Dermis blood vessel endothelial cell (primary cell): ENCODE measurements at places on chromosomes 16 and 17.

GRCh38 chr17:77475016-77475976, 334.5 kb downstream of the SEC14L1 start:
- no peak for DNase-seq

GRCh38 chr16:58563775-58564174, 48.5 kb downstream of the SETD6 start:
- DNase-seq, result no peak

DNA sequence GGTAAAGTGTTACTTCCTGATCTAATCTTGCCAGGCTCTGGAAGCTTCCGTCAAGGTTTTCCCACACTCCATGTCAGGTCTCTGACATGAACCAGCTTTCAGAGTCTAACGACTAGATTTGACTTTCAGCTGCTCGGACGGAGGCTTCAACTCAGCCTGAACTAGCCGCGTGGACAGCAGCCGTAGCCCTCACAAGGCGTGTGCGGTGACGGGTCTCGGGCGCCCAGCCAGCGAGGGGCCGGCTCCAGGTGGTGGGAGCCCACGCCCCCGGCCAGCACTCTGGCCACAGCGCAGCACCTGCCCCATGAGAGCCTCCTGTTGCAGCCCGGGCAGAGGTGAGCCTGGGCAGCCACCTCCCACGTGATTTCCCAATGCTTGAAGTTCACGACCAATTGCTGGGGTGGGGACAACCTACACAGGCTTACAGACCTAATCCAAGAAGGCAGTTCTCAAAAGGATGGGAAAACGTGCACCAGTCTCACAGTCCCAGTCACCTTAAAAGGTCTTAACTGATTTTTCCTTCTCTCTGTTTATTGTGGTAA, 45.5 kb downstream of the TBC1D16 start:
- DNase-seq, result no peak

DNA sequence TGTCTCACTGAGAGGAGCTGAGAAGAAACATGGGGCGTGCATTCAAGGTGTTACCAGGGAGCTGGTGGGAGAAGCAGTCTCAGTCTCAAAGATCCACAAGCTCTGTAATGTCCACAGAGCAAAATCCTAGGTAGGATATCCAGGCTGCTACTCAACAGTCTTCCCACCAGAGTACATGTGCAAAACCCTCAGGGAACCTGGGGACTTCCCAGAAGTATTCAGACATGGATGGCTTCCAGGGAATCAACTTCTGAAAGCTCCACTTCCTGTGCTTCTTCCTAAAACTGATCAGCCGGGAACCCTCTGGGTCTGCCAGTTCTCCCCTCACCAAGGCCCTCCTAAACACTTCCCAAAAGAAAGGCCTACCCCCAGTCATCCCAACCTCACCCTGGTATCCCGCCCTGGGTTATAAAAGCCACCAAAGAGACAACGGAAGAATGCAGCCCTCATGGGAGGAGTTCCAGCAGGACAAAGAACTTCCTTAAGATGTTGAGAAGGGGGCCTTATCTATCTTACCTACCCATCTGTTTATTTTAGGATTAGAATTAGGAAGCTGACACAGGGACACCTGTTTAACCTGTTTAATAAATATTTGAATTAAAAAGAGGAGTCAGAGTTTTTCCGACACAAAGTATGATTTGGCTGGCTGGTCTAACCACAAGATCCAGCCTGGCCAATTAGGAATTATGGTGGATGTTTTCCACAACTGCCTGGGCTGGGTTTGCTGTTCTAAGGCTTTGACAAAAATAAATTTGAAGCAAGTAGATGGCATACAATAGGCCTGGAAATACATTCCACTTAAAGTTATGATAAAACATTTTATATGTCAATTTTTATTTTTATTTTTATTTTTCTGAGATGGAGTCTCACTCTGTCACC, 37.0 kb downstream of the CUEDC1 start:
- peak; percentile 40 for DNase-seq

DNA sequence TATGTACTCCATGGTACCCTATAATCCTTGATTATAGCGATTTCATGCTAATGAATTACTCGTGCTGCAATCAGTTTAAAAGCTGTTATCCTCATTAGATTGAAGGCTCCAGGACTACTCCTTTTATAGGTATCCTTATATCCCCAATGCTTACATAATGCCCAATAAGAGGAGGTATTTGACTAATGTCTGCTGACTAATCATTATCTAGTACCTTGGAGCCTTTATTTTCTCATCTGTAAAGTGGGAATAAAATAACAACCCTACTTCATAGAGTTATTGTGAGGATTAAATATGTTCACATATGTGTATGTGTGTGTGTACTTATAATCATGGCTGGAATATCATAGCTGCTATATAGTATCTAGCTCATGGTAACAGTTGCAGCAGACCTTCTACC, 1031.5 kb downstream of the CDH11 start:
- DNase-seq, result no peak

DNA sequence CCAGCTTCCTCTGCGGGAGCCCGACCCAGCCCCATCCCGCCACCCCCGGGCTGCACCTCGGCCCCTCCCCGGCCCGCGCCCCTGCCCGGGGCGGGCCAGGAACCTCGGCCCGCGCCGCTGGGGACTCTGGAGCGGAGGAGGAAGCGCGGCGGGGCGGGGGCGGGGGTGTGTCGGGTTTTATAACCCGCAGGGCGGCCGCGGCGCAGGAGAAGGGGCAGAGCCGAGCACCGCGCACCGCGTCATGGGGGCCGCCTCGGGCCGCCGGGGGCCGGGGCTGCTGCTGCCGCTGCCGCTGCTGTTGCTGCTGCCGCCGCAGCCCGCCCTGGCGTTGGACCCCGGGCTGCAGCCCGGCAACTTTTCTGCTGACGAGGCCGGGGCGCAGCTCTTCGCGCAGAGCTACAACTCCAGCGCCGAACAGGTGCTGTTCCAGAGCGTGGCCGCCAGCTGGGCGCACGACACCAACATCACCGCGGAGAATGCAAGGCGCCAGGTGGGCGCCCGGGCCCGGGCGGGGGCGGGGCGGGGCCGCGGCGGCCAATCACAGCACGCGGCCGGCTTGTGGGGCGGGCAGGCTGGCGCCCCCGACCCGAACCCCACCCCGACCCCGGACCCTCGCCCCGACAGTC, at the start of gene ACE:
Gene ACE (plus strand): TSS at position 208 of the 626 bp plus-strand sequence. CDS start 34 bp downstream, at position 242.
- peak; percentile 63 for DNase-seq

- DNase-seq, result no peak
Measured at GRCh38 chr16:89905511-89906139, 13.0 kb upstream of the MC1R start.

DNA sequence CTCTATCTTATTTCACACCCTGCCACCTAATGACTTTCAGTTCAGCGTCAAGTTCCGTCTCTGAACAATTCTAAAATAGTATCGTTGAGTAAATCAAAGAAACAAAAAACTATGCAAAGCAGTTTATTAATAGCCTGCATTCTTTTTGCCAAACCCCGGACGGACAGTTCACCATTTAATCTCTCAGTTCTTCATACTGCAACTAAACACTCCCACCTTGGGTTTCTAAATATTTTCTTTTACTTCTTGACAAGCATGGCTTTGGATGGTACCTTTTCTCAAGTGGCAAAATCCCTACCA, 1.2 kb downstream of the MYH11 start:
- no peak for DNase-seq

- DNase-seq, result no peak
Measured at GRCh38 chr16:86651823-86652222, 73.5 kb downstream of the FOXL1 start.

DNA sequence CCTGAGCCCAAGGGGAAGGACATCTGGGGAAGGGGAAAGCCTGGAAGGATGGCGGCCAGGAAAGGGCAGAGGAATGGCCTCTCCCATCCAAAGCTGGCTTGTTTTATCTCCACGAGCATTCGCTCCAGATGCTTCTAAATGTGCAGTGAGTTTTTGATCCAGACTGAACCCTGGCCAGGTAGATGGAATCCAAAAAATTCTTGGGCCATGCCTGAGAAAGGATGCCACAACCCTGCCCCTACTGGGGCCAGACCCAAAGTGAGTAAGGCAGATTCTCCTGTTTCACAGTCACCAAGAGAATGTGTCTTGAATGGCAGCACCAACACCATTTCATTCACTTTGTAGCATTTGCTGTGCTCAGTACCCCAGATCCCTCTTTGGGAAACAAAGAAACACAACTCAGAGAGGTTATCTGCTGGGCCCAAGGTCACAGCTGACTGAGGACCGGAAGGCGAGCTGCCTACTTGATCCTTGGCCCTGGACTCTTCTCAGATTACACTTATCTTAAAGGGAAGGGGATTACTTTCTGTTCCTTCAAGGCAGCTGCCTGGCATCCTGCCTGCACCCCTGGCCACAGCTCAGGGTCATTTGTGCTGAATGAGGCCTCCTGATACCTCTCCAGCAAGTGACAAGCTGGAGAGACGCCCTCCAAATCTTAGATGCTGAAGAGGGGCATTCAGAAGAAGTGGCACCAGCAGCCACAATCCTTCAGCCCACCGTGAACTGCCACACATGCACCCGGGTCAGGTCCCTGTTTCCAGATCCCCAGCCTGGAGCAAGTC, 3.6 kb downstream of the LRRC75A start:
- no peak for DNase-seq

DNA sequence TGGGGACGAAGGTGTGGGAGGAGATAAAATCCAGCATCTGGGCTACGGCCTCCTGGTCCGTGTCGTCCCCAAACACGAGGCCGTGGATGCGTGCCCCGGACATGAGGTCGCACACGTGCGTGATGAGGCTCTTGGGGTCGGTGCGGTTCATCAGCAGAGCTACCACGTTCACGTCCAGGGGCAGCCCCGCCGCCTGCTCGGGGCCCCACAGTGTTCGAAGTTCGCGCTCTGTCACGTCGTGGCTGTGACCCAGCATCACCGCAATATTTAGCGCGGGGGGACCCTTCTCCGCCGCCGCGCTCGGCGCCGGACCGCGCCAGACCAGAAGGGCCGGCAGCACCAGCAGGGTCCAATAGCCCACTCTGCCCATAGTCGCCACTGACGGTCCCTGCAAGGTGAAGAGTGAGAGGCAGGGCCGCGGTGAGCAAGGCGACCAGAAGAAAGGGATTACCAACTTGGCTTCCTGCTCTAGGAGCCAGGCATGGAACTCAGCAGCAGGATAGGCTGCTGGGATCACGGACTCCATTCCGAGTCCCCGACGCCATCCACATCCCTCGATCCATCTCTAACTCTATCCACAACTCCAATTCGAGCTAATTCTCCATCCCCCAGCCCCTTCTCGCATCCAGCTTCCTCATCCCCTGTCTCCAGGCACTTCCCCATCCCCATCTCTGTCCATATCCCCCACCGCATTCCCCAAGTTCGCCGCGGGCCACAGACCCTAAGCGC, 2.0 kb downstream of the GRIN2A start:
- DNase-seq, result no peak

DNA sequence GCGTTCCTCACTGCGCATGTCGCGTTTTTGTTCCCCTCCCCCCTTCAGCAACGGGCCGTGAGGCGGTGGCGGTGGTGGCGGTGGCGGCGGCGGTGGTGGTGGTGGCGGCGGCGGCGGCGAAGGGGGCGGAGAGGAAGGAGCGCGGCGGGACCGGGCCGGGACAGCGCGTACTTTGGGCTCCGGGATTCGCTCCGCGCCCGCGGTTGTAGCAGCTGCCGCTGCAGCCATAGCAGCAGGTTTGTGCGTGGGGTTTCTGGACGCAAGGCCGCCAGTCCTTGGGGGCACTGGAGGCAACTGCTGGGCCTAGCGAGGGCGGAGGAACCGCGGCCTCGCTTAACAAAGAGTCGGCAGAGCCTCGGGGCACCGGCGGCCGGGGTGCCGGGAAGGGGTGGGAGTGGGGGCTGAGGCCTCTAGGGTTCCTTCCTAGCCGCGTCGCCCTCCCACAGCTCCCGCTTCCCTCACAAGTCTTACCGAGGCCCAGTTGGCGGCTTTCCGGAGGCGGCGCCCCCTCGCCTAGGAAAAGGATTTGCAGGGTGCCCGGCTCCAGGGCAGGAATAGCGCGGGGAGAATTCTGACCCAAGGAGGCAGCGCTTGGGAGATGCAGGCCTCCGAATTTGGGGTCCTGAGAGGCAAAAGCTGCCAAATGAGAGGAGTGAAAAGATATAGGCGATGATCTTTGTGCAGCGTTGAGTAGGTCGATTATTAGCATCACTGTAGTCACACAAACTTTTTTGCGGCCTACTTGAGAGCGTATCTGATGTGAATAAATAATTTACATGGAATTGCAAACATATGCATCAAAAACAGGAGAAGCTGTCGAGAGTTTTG, at the start of gene DDX42:
Gene DDX42 (plus strand): TSS at position 30 of the 828 bp plus-strand sequence. CDS start 12,880 bp downstream, outside the sequence.
- peak; percentile 76 for DNase-seq

GRCh38 chr16:55280587-55280986, 43.4 kb upstream of the IRX6 start:
- no peak for DNase-seq

DNA sequence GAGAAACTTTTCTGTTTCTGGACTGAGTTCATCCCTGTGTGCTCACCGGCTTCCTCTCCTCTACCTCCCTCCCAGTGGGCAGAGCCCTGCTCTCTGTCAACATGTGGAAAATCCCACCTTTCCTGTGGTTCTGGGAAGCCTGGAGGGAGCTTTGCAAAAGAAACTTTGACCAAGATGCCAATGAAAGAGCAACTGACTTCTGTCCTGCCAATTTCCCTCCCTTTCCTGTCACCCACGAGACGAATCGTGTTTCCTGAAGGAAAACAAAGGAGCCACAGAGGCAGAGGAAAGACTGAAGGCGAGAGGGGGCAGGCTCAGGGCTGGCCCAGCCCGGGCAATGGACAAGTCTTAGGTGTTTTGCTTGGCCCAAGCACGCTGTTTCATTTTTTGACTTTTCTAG, 82.8 kb downstream of the PLCG2 start:
- peak; percentile 72 for DNase-seq

GRCh38 chr17:51640108-51640622, 379.8 kb downstream of the UTP18 start:
- DNase-seq, result no peak

GRCh38 chr16:26175944-26176343, 484.2 kb downstream of the HS3ST4 start:
- no peak for DNase-seq

DNA sequence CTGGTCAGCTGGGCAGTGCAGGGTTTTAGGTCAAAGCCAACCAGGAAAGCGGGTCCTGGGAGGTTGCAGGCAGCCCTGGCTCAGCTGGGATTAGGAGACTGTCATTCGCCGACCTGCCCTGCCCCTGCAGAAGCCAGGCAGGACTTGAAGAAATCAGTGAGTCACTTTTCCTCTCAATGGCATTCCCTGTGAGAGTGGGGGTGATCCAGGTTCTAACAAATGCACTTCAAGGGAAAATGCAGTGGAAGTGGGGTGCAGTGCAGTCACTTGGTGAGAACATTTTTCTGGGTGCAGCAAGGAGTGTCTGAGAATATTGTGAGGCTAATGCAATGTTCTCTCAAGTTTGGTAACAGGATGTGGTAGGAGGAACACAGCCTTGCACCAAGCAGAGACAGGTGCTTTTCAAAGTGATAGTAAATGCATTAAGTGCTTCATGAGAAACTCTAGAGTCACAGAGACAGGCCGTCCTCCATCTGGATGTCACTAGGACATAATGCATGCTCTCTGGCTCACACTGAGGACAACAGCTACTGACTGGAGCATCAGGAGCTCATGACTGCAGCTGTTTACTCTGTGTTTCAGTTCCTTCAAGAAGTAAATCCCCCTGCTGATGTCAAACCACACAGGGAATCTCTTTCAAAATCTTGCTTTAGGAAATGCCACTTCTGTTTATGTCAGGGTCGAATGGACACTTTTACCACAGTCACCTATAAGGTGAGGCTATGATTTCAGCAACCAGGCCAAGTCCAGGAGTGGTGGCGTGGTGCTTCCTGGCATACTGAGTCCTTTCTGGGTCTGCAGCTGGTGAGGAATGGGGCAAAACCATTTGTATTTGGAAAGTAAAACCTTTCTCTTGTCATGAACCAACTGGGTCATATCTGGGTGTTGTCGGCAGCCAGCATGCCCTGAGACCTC, 16.7 kb downstream of the CDK5R1 start:
- peak; percentile 54 for DNase-seq

- DNase-seq, result no peak
Measured at GRCh38 chr17:36848008-36848902, 89.0 kb upstream of the LHX1 start.

- DNase-seq, result no peak
Measured at GRCh38 chr16:62676306-62676705, 640.1 kb upstream of the CDH8 start.
